ENCODE measurements at places on chromosomes 7 and 10. TPM values are rescaled to one million over a fixed set of nuclear protein-coding genes. Genes with fewer than 3 reads are reported as not detected.

NPFFR1 gene
- total RNA-seq = not detected

UTF1 gene
- total RNA-seq = not detected

TMEM139 gene
- total RNA-seq = 0.64 TPM

DNA sequence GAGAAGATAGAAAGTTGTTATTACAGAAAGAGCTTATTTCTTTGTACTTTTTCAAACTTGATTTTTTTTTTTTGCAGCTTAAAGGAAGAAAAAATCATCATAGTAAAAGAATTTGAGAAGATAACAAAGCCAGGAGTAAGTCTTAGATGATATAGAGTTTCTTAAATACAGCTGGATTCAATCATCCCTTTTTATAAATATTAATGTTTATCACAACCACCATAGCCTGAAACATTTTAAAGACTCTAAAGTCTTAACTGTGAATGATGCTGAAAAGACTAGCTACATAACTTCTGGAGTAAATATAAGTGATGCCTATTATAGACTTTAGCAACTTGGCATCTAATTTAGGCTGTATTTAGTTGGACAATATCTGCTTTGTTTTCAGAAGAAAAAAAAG lies 54.8 kb upstream of the FGL2 start:
- no peak for DNase-seq

GRCh38 chr10:44473146-44473545 lies 88.2 kb upstream of the CXCL12 start:
- no peak for DNase-seq

All from activated naive CD4-positive, alpha-beta T cell treated with anti-CD3 and anti-CD28 coated beads for 36 hours (primary cell).